Right ventricle myocardium superior (tissue), 1 donor: ENCODE measurements at places on chromosomes 4 and X. TPM values are rescaled to one million over a fixed set of nuclear protein-coding genes. Genes with fewer than 3 reads are reported as not detected.

DNA sequence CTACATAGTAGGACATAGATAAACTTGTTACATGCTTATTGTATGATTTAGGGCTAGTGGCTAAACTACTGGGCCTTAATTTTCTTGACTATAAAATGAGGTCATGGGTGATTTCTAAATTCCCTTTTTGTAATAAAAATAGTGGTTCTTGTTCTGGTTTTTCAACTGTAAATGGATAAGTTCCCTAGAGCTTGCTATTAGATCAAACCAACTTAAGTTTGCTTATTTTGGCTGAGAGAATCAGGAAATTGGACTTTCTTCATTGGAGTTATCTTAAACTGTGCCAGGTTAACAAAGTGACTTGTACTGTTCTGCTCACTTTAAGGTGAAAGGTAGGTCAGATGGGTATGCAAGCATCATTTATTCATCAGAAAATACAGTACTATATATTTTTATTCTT lies 78.3 kb downstream of the PDLIM5 start:
- DNase-seq = no peak

- no peak for DNase-seq
These were observed 22.3 kb upstream of the C4orf54 start for GRCh38 chr4:99679976-99680375.

GRCh38 chr4:136395212-136395722 lies 1137.0 kb downstream of the PCDH18 start:
- DNase-seq = no peak

GPAT3 gene
- 39.6 TPM for total RNA-seq

ALAS2 gene
- total RNA-seq = 0.51 TPM

SMIM9 gene
- not detected for total RNA-seq
